ENCODE measurements at places on chromosomes 2 and 18.

DNA sequence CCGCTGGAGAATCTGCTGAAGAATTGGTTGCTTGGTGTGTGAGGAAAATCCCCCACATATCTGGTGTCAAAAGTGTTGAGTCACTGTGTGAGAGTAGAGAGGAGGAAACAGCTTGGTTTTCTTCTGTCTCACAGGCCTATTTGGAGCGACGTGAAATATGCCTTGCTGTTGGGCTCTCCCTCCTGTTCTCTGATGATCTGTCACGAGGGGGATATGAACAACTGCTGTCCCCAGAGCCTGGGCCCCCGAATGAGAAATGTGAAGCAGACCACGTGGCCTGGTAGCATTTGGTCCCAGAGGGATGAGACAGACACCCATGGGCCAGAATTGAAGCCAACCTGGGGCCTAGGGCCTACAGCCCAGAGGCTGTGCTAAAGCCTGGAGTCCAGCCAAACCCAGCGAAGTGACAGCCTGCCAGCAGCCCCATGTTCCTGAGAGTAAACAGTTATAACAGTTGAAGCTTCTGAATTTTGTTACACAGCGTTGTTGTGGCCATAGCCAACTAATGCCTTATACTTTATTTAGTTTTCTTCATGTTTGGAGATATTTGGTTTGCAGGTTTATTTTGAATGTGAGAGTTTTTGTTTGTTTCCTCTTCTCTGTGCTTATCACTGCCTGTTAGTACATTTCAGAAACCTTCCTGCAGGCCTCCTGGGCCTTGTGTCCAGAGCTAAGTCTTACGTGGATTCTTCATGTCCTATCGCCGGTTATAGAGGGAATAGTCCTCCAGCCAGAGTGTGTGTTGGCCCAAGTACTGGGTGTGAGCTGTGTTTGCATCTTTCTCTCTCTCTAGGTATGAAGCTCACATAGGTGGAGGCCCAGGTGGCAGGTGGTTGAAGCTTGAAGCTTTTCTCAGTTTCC is 18.7 kb upstream of the COLEC12 start:
- peak; percentile 72 for DNase-seq

DNA sequence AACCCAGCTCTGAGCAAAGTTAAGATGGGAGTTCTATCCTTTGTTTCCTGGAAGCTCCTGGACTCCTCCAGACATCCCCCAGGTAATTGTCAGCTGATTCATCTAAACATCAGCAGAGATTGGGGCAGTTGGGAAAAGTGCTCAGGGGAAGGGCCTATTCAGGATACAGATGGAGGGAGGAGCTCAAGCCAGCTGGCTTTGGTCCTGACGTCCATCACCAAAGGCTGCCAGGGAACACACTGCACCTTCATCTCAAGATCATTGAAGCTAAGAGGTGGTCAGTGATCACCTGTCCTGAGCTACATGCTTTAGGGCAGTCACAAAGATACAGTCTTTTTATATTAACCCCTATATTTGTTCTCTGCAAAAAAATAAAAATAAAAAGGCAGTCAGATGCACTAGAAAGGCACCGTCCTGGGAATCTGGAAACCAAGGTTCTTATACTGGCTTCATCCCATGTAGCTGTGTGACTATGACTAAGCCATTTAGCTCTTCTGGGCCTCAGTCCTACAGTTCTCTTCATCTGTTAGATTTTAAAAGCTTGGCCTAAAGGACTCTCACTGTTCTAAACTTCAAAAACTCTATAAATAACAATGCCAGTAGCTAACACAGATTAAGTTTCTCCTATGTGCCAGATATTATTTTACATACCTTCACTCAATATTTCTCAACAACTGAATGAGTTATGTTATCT is 446.5 kb downstream of the BCL11A start:
- no peak for DNase-seq

DNA sequence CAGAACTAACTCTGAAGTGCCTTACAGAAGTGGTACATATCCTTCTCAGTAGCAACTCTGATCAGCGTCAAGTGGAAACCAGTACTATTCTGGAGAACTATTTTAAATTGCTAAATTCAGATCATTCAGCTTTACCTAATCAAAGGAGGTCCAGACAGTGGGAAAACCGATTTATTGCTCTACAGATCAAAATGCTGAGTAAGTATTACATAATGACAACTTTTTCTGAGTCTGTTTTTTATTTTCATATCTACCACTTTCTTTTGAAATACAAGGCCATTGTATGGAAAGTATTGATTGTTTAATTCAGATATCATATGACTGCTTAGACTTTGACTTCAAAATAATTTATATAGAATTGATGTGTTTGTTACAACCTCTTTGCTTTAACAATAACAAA is 68.7 kb downstream of the NBEAL1 start:
- DNase-seq: no peak

DNA sequence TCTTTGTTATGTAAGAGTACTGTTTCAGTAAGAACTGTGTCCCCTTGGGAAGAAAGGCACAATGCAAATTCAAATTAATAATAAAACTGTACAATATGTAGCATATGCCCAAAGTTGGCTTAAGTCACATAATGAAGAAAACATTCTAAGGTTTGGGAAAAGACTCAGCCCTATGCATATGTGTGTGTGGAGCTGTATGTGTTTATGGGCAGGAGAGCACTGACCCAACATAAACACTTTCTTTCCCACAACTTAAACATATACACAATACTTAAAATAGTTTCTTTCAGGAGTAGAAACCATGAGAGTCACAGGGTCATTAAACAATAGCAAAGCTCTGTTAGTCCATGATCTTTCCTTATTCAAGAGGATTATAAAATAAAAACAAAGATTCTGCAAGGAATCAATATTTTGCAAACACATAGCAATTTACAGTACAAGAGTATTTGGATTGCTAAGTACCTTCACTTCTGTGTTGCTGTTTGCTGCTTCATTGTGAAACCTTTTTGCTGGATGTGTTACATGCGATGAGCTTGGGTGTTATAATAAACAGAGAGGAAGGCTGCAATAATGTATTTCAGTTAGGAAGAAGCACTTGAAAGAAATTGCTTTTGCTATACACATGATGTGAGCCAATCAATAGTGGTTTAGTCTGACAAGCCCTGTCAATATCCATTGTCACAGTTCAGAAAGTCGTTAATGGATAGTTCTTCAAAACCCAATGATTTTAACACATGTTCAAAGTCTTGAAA is 347.3 kb downstream of the ARHGAP15 start:
- DNase-seq: no peak

DNA sequence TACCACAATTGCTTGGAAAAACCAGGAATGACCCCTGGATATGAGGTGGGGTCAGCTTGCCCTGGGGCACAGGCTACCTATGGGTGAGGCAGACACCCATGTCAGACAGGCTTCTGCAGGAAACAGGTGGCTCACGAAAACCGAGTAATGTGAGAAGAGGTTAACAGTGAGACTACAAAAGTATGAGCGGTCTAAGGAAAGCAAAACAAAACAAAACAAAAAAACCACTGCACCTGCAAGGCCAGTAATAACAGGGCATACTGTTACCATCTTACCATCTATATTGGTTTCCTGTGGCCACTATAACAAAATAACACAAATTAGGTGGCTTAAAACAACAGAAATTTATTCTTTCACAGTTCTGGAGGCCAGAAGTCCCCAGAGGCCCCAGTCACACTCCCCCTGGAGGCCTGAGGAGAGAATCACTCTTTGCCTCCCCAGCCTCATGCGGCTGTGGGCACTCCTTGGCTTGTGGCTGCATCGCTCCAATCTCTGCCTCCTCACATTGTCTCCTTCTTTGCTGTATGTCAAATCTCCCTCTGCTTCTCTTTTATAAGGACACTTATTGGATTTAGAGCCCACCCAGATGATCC is 86.6 kb upstream of the EPC2 start:
- no peak for DNase-seq

DNA sequence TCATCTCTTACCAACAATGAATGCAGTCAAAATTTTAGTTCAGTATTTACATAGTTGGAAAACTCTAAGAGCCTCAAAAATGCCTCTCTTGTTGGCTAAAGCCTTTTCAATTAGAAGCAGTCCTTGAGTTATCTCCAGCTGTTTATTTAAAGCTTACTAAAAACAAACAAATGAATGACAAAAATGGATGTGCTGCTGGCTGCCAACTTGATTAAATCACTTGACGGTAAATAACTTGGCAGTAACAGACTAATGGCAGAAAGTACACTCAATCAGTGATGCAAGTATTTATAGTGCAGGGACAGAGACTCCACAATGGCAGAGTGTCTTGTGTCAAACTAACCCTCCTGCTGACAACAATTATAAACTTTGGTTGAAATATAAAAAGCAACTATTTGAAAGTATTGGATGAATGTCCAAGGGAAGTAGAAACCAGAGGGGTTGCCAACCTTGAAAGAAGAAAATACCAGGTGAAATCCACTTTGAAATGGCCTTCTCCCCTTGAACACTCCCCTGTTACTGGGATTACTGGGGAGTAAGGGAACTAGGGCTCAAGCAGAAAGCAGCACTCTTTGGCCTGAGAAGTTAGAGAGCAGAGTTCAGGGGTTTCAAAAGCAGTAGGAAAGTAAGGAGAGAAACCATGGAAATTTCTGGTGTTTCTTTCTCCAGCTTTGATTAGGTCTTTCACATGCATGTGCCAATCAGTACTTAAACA is 245.2 kb upstream of the SPHKAP start:
- DNase-seq: no peak

DNA sequence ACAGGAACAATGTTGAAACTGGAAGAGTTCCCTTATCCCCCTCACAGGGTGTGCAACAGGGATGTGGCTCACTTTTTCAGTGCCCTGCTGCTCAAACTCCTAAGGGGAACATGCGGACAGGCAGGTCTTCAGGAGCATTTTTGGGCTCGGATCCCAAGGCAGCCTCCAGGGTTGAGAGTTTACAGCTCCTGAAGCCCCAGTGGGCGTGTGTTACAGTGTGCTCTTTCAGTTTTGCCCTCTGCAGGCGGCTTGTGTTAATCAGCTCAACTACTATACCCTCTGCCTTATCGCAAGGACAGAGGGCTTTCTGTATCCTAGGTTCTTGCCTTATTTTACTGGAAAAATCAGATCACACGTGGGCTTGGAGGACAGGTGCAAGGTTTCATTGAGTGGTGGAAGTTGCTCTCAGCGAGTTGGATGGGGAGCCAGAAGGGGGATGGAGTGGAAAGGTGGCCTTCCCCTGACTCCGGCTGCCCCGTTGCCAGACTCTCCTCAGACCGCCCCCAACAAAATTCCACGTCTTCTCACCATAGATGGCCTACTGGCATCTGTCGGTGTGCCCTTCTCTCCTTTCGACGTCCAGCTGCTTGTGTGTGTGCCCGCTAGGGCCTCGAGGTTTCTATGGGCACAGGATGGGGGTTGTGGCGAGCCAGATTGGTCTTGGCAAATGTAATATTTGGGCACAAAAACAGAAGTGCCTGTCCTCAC is 541.9 kb downstream of the TMX3 start:
- DNase-seq: no peak

GRCh38 chr18:35142275-35142615 is 98.6 kb upstream of the ZNF397 start:
- DNase-seq: no peak

DNA sequence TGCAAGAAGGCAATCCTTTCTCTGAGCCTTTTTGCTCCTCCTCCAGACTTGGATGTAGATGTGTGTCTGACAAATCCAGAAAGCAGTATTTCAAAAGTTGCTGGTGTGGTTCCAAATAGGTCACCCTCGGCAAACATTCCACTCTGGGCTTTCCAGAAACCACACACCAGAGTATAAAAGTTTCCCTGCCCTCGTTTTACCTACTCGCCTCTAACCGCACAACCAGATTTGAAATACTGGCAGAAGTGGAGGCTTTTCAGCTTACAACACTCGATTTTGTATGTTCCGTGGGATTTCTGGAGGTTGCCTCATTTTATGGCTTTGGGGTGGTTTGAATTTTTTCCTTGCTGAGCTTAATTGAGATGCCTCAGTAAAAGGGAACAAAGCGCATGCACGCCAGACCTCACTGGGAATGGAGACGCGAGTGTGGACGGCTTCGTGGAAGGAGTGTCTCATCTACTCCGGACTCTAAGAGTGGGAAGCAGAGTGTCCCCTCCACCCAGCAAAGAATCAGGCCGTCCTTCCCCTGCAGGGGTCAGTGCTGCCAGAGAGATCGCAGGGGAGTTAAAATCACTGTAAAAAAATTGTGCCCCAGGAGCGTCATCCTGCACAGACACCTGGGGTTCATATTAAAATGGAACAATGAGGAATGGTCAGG is 44.0 kb upstream of the RPL31 start:
- peak; percentile 96 for DNase-seq

- no peak for DNase-seq
Observed at GRCh38 chr2:170377500-170378207, 199.7 kb downstream of the MYO3B start.

DNA sequence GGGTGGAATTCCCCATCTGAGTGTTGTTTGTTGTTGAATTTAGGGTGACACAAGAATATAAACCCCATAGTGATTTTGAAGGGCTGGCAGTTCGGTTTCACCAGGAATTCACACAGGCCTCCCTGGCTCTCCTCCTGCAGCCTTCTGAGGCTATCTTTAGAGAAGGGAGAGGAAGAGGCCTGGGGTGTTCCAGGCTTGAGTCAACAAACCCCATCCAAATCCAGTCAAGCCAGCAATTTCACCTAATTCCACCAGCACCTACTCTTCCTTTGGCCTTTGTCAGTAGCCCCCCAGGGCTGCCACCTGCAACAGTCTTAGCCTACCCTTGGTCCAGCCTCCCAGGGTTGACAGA is 32.0 kb downstream of the MARCHF4 start:
- DNase-seq: no peak

DNA sequence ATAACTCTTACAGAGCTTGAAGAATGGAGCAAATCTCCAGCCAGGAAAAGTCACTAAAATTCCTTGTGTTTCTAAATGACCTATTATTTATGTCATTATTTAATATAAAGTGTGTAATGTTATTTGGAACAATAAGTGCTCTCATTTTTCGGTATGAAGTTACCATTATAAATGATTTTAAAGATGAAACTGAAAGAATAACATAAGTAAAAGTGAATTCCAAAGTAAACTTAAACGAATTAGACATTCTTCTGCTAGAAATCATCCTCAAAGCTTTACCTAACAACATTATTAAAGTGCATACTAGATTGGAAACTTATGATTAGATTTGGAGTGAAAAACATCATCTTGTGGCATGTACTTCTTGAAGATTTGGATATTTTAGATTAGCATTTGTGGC is 897.2 kb upstream of the CDH2 start:
- DNase-seq: no peak

- DNase-seq: peak; percentile 15
Observed at GRCh38 chr2:18625563-18625962, 36.2 kb upstream of the NT5C1B start.

DNA sequence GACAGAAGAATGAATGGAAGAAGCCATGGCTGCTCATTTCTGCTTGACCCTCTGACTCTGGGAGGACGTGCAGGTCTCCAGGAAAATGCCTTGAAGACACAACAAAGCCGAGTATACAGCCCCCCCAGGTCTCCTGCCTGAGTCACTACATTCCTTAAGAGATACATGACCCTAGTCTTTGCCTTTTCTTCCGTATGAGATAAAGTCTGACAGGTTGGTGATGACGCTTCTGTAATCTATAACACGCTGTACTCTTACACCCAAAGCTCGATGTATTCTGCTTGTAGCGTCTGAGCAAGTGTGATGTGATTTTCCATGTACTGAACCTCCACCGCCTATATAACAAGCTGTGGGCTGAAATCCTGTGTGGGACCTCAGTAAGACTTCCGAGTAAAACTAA is 77.3 kb downstream of the KCTD1 start:
- no peak for DNase-seq

- no peak for DNase-seq
Observed at GRCh38 chr2:199882667-199883066, 28.4 kb upstream of the C2orf69 start.

All from fibroblast of mammary gland (primary cell).